Progenitor cell of endocrine pancreas (in vitro differentiated cells): ENCODE measurements at places on chromosomes 6 and 20. TPM values are rescaled to one million over a fixed set of nuclear protein-coding genes. Genes with fewer than 3 reads are reported as not detected.

Gene ZBTB46
- 31.2 and 32.2 TPM in 2 replicates for total RNA-seq

Gene TBXT
- total RNA-seq, result not detected in 2 replicates

- H3K27ac ChIP-seq, result no peak overlapping the region
- peaks cover 12% of the 10 kb centered on the region for H3K4me1 ChIP-seq
- no peaks in the 10 kb centered on the region for H3K36me3 ChIP-seq
- H3K4me3 ChIP-seq, result no peak overlapping the region
Observed at GRCh38 chr6:139126255-139126654, 8.6 kb upstream of the HECA start.

DNA sequence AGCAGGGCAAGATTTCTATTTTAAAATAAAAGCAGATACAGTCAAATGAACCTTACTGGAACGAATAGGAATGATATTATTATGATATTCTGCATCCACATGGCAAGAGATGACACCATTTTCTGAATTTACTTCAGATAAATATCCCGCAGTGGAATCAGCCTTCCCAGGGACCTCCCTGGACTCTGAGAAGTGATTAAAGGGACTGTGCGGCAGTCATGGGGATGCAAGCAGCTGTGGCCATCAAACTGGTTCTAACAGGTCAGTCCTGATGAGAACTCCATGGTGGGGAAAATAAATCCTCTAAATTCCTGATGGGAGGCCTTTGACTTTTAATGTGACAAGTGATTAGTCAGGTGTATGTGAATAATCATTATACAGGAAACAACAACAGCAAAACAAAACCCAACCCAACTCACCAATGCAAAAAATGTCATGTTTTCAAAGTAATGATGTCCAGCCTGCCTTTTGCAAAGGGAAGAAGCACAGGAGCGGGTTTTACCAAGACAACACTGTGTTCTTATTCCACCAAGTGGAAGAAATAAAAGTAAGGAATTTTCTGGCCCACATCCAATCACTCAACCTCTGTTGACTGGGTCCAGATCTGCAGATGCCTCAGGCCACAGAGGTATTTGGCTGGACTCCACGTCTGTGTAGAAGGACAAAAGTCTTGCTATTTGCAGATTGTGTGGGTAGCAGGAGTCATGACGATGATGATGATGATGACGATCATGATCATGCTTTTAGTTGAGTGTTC, 61.9 kb upstream of the CITED2 start:
- H3K4me1 ChIP-seq, result peaks cover 7% of the 10 kb centered on the region
- DNase-seq, result no peak
- peaks cover 2% of the 10 kb centered on the region for H3K27me3 ChIP-seq
- no peak overlapping the region for H3K27ac ChIP-seq
- H3K36me3 ChIP-seq, result no peaks in the 10 kb centered on the region

- DNase-seq, result peak; percentile 29
- H3K4me3 ChIP-seq, result peak overlapping the region; percentile 48
- peaks cover 53% of the 10 kb centered on the region for H3K27me3 ChIP-seq
- H3K36me3 ChIP-seq, result no peaks in the 10 kb centered on the region
Observed at GRCh38 chr20:26208296-26209091, 511.8 kb upstream of the ZNF337 start.
